Nucleus accumbens (tissue), 56 donors: ENCODE measurements at places on chromosomes 1 and 21.

DNA sequence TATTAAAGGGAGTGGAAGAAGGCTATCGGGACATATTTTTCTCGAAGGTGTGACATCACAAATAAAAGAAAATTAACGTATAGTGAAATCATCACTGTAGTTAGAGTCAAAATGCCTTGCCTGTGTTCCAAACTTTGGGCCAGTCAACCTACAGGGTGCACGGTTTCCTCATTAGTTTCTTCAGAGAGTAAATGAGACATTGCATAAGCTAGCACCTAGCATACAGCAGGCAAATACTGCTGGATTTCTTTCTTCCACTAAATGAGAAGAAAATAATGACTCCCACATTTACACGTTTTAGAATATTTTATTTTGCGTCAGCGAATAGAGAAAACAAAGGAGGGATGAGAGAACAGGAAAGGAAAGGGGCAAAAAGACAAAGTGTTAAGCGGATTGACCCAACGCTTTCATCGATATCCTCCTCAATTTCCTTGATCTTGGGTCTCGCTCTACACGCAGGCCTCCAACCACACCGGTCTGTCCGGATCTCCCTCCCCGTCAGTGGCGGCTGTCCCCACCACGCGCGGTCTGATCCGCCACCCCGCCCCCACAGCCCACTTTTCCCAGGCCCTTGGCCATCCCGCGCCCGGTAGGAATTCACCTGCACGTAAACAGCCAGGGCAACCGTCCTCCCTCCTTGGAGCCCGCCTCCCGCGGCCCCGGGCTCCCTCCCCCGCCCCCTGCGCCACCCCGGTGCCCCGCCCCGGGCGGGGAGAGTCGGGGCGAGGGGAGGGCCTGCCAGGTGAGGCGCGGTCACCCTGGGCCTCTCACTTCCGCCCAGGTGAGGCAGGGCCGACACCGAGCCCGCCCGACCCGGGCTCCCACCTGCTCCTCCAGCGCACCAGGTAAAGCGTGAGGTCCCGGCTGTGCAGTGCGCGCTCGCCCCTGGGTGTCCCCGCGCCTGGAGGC is at the start of gene PATJ:
PATJ (plus strand) TSS at position 770 of the 909 bp plus-strand sequence. CDS start 20,413 bp downstream, outside the sequence.
- DNase-seq = peak; percentile 60

DNA sequence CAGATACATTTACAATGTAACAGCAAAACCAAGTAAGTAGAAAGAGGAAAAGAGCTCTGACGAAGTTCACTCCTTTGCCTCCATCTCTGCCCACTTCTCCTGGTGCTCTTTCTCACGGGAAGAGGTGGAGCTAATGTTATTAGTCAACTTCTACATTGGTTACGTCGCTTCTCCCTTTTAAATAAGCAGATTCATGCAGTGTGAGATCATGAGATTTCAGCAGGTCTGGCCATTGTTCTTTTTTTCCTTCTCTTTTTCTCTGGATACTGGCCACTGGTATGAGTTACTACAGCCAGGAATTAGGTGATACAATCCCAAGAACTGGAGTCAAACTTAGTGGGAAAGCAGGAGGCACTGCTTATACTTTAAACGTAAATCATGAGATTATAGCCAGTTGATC is 207.1 kb downstream of the AKT3 start:
- no peak for DNase-seq

- DNase-seq = no peak
Measured at GRCh38 chr1:43605766-43606165, 44.2 kb upstream of the KDM4A start.

DNA sequence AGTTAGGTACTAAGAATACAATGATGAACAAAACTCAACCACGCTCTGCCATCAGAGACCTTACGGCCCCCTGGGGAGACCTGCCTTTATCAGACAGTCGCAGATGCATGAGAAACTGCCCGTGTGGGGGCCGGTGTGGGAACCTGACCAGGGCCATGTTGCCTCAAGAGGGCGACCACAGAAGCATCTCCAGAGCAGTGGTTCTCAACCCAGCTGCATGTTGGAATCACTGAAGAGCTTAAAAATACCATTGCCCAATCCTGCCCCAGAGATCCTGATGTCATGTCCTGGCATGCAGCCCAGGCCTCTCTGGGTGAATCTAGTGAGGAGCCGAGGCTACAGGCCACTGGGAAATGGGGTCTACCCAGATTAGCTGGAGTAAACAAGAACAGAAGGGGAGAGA is 108.7 kb downstream of the PRDM2 start:
- no peak for DNase-seq

- no peak for DNase-seq
Measured at GRCh38 chr1:115255154-115255553, 82.9 kb downstream of the NGF start.

- no peak for DNase-seq
Measured at GRCh38 chr1:178048426-178048825, 45.5 kb upstream of the RASAL2 start.

DNA sequence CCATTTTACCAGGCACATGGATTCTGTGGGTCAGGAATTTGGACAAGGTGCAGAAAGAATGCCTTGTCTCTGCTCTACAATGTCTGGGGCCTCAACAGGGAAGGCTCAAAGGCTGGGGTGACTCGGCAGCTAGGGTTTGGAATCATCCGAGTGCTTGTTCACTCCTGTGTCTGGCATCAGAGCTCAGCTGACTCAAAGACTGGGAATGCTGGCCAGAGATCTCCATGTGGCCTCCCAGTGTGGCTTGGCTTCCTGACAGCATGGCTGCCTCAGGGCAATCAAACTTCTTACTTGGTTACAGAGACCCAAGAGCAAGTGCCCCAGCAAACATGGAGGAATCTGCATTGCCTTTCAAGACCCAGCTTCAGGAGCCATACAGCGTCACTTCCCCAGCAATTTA is 110.5 kb downstream of the TOMM20 start:
- no peak for DNase-seq

- no peak for DNase-seq
Measured at GRCh38 chr1:163147019-163147418, 55.7 kb downstream of the RGS5 start.

DNA sequence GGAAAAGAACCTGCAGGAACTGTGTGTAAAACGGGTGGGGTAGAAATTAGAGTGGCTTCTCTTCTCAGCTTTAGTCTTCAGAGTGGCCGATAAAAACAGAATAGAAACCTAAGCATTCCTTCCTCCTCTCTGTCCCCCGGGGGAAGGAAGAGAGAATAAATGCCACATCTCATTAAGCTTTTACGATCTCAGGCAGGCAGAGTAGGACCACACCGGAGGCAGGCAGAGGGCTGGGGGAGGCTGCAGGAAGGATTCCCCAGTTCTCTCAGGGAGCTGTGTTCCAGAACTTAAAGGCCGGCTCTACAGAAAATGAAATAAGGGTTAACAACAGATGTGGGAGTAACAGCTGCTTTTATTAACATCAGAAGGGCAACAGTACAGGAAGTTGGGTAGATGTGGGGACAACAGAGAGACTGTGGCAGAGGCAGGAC is 24.5 kb upstream of the MEF2D start:
- DNase-seq = no peak

GRCh38 chr1:153985941-153986761 is at the start of gene RAB13:
RAB13 (minus strand) TSS chr1:153986339; CDS start chr1:153986236, 103 bp downstream.
- DNase-seq = peak; percentile 79

DNA sequence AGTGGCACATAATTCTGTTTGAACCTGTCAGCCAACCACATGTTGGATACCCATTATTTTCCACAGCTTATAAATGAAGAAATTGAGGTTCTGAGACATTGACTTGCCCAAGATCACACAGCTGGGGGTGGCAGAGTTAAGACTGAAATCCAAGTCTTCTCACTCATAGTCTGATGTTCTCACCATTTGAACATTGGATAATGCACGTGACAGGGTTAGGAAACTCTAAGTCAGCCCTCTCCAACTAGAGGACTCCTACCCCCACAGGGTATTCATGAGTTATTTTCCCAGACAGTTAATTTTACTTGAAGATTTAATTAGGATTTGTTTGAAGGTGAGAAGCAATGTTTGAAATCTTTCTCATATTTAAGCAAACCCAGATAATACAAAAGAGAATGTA is 38.1 kb upstream of the C1orf105 start:
- no peak for DNase-seq

DNA sequence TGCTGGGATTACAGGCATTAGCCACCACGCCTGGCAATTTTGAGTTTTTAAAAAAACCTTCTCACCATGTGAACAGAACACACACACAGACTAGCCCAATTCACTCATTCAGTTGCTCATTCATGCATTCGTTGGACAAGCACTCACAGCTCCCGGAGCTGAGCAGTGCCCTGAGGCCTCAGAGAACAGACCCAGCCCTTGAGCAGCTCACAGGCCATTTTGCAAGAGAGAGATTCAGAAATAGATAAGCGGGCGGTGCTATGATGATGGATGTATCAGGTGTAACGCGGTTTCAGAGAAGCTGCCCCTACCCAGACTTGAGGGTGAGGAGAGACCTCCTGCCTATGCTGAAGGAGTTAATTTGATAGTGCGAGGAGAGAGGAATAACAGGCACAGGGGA is 18.6 kb downstream of the PTAFR start:
- no peak for DNase-seq

- DNase-seq = no peak
Measured at GRCh38 chr1:29931477-29932175, 695.3 kb downstream of the PTPRU start.

- no peak for DNase-seq
Measured at GRCh38 chr1:19689856-19690255, 25.2 kb downstream of the HTR6 start.

DNA sequence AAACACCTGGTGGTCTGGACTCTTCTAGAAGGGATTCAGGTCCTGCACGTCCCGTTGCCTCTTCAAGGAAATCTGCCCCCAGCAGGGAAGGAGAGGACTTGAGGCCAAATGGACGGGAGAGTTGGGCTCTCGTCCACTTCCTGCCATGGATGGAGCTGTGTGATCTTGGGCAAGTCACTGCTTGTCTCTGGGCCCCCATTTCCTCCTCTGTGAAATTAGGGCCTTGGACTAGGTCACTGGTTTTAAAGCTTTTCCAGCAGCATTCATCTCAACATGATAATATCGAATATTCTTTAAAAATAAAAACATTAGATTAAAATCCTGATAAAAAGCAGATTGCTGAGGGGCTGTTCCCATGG is 26.9 kb downstream of the LHX4 start:
- no peak for DNase-seq

DNA sequence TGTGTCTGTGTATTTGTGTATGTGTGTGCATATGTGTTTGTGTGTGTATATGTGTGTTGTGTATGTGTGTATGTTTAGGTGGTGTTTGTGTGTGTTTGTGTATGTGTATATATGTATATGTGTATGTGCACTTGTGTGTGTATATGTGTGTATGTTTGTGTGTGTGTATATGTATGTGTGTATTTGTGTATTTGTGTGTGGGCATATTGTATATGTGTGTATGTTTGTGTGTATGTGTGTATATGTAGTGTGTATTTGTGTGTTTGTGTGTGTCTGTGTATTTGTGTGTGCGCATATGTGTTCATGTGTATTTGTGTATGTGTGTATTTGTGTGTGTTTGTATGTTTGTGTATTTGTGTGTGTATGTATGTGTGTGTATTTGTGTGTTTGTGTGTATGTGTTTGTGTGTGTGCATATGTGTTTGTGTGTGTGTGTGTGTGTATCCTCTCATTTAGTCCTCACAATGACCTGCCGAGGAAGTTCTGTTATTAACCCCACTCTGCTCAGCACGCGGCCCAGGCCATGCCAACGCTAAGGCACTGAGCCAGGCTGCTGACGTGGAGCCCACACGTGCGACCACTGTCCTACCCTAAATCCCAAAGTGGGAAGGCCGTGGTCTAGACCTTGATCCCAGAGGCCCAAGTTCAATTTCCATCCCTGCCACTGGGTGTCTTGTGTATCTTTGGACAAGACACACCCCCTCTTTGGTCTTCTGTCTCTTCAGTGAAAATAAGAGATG is 43.2 kb upstream of the TMEM51 start:
- no peak for DNase-seq

GRCh38 chr1:43445606-43446387 is 7.9 kb downstream of the HYI start:
- DNase-seq = no peak

GRCh38 chr1:62784509-62785365 is 805 bp downstream of the ATG4C start:
- DNase-seq = no peak

DNA sequence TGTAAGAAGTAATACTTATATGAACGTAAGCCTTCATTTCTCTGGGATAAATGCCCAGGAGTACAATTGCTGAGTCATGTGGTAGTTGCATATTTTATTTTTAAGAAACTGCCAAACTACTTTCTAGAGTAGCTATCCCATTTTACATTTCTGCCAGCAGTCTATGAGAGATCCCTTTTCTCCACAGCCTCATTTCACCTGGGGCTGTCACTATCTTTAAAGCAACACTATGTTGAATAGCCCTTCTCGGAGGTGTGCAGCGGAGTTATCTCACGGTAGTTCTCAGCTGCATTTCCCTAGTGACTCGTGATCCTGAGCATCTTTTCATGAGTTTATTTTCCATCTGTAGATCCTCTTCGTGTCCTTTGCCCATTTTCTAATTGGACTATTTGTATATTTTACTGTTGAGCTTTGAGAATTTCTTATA is 93.4 kb downstream of the ADARB1 start:
- DNase-seq = no peak

DNA sequence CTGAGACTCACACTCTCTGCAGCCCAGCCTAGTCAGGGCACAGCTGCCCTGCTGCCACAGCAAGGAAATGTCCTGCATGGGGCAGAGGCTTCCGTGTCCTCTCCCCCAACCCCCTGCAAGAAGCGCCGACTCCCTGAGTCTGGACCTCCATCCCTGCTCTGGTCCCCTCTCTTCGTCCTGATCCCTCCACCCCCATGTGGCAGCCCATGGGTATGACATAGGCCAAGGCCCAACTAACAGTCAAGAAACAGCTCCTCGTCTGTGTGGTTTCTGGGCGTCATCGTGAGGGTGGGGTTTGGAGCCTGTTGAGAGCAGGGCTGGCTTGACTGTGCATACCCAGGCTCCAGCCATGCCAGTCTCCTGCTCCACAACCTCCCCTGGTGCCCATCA is 19.5 kb downstream of the FAAH start:
- DNase-seq = no peak

- DNase-seq = no peak
Measured at GRCh38 chr1:78142736-78143135, 97.0 kb downstream of the GIPC2 start.

DNA sequence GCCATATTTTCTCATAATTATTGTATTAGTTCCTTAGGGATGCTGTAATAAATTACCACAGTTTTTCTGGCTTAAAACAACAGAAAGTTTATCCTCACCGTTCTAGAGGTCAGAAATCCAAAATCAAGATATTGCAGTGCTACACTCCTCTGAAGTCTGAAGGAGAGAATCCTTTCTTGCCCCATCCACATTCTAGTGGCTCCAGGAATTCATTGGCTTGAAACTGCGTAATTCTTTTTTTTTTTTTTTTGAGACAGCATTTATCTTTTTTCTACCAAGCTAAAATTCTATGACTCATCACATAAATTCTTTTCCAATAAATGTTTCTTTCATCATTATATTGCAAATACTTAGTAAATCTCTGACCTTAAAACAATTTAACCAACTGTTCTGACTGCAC is 451.0 kb upstream of the RGS18 start:
- no peak for DNase-seq
